SK-MEL-5 (cell line): ENCODE measurements at places on chromosomes 1 and 21. TPM values are rescaled to one million over a fixed set of nuclear protein-coding genes. Genes with fewer than 3 reads are reported as not detected.

Gene NCAM2
- 5.2 and 7.3 TPM in 2 replicates for total RNA-seq

Gene VWA5B1
- not detected in 2 replicates for total RNA-seq

Gene C1QC
- not detected in 2 replicates for total RNA-seq

Gene FRRS1
- total RNA-seq, result 7.6 and 8.9 TPM in 2 replicates

Gene BNIPL
- total RNA-seq, result 0.11 and 0.16 TPM in 2 replicates

Gene C1orf141
- total RNA-seq, result not detected in 2 replicates

Gene PCSK9
- total RNA-seq, result 0.11 and 0.26 TPM in 2 replicates

- no peak for DNase-seq
Measured at GRCh38 chr1:41648230-41648629, 163.7 kb upstream of the EDN2 start.

DNA sequence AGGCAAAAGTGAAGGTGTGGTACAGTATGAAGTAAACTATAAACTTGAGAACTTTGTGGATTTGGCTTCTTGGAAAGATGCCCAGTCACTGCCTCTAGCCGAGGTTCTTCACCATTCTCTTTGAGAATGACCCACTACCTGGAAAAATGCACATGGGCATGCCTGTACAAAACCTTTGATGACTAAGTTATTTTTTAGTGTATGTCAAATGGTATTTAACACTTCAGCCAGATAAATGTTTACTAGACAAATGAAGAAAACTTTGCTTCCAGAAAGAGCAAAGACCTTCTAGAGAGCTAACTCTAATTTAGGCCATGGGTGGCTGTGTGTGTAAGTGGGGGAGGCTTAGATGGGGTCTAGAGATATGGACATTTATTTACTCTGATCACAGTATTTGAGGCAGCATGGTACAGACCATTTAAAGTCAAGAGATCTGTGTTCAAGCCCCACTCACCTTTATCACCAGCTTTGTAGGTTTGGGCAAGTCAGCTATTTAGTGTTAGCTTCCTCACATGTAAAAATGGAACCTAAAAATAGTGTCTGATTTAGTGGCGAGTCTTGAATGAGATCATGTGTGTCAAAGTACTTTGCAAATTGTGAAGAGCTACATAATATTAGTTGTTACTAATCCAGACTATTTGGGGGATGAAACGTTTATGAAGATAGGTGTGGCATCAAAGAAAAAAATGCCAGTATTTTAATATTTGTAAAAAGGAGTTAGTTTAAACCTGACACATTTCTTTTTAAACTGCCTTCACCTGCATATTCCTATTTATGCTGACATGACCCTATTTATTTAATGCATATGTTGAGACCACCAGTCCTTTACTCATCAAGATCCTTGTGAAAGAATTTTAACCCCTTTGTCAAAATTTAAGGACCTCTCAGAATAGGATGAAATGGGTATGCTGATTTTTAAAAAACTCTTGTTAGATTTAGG lies 20.2 kb downstream of the NFYC start:
- DNase-seq, result no peak

GRCh38 chr1:159996653-159997052 lies 35.1 kb downstream of the PIGM start:
- no peak for DNase-seq

DNA sequence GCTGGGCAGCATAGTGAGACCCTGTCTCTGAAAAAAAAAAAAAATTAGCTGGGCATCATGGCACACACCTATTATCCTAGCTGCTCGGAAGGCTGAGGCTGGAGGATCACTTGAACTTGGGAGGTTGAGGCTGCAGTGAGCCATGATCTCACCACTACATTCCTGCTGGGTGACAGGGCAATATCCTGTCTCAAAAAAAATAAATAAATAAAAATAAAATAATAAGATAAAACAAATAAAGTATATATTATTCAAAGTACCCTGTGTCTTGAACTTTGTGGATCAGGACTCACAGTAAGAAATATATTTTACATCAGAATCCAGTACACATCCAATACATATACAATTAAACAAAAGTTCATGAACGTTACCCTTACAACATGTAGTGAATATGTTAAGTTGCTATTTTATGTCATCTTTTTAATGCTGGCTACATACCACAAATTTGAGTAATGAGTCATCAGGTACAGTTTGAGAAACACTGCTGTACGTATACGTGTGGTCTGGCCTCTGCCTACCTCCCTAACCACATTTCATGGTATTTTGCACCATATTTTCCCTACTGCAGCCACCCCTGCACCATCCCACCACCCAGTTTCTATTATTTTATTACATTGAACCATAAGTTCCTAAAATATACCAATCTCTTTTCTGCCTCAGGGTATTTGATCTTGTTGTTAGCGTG lies 4.4 kb downstream of the NME7 start:
- DNase-seq, result no peak

DNA sequence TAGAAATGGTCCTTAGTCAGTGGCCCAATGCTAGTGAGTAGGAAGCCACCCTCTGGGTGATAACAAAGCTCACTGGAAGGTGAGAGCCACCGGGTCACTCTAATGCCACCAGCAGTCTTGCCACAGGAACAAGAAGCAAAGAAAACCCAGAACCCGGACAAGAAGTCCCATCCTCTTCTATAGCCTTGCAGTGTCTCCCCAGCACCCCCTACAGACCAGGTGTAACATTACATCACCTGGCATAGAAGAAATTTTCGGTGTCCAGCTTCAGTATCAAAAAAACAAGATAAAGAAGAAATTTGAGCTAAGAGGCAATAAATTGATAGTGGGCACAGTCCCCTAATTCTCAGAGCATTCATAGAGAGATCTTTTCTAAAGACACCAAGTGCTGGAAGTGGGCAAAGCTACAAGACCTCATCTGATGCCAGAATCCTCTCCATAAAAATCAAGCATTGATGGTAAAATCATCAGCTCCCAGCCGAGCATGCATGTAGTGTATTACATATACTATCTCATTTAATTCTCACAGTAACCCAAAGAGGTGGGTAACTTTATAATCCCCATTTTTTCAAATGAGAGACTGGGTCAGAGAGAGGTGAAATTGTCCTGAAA lies 491.0 kb downstream of the MATN1 start:
- DNase-seq, result peak; percentile 19

DNA sequence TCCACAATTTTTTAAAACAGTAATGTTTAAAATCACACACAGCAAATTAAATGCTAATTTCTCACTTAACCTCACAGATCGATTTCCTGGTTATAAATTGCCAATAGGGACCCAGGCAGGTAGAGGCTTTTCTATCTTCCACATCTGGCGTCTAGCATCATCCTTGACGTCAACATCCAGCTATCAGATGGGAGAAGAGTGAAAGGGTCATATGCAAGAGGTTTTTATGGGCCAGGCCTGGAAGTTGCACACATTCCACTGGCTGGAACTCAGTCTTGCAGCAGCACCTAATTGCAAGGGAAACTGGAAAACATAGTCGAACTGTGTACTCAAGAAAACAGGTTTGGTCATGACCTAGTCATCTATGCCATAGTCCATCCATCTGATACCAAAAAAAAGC lies 6.0 kb upstream of the EEIG2 start:
- DNase-seq, result no peak

DNA sequence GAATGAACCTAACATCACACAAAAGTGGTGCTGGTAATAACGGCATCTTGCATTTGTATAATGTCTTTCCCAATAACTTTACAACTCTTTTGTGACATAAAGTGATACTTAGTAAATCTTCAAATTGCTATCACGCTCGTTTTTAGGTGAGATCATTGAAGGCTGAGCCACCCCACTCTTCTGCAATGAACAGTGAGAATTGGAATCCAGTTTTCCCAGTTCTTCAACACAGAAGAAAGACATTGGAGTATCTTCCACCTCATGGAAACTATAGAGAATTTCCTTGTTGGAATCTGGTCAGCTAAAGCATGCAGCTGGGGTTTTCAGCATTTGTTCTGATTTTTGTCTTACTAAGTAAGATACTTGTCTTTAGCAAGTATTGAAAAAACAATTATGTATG lies 59.9 kb upstream of the NRIP1 start:
- DNase-seq, result no peak

- DNase-seq, result no peak
Measured at GRCh38 chr1:101002551-101002950, 23.0 kb downstream of the DPH5 start.

DNA sequence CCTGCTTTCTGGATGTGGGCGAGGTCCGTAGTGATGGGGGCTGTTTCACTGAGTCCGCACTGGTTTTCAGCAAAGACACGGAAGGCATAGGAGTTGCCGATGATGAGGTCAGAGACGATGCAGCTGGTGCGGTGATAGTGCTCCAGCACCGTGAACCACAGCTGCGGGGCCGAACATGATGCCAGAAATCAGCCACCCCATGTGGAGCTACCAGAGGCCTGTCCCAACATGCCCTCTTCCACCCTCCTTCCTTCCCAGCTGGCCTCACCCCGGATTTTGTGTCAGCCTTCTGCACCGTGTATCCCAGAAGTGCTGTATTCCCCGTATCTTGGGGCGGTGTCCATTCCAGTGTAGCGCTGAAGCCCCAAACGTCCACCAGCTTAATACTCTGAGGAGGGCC lies 10.0 kb downstream of the MYBPHL start:
- DNase-seq, result no peak

DNA sequence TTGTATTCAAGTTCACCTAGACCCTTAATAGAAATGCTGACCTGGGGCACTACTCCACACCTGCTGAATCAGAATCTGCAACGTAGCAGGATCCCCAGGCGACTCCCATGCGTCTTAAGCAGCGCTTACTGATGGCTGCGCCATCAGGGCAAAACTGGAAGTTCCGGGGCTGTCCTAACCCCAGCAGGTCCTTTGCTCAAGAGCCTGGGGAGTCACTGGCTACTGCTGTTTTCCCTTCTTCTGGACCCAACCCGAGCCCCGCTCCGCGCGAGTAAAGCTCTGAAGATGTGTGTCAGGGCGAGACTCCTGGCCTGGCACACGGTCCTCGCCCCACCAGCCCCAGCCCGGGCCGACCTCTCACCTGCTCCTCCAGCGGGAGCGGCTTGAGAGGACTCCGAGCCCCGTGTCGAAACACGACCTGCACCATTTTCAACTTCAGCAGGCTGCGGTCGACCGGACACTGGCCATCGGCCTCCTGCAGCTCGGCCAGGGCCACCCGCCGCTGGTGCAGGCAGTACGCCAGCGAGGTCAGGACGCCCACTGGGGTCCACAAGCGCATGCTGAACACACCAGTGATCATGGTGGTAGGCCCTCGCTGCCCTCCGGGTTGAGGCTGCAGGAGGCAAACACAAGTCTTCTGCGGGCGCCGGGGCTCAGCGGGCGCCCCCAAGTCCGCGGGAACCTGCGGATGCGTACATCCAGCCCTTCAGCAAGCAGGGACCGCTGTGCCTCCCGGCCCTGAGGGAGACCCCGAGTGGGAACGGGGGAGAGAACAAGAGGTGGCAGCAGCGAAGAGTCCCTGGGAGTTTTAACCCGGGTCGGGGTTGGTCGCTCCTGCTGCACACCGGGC lies 630 bp downstream of the ACP6 start:
- peak; percentile 55 for DNase-seq

DNA sequence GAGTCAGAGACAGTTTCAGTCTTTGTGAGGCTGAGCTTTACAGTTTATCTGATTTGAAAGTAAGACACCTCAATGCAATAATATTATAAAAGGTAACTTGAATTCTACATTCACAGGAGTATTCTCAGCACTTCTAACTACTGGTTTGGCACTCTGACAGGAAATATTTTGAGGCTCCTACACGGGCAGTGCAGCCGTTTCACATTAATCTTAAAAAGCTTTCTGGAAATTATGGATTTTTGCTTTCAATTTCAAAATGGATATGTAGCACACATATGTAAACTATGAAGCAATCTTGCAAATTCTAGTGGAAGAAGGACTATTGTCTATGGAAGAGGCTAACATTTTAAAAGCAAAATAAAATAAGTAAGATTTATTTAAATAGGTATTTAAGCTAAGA lies 262.9 kb upstream of the SNX7 start:
- DNase-seq, result no peak

DNA sequence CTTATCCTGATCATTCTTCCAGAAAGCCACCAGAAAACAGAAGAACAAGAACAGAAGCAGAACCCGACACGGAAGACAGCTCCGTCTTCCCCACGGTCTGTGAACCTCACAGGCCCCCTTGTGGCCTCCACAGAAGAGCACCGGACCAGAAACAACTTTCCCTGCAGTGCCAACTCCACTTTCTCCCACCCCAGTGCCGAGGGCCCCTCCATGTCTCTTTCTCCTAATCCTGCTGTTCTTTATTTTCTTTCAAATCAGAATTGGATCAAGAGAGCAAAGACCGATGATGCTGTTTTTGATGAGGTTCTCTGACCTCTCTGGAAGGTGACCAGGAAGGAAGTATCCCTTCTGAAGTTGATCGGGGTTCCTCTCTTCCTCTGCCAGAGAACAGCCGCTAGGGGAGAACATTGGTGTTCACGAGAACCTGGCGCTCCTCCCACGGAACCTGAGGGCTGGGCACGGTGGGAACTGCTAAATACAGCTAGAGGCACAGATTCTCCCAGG lies 58.9 kb upstream of the CTTNBP2NL start:
- DNase-seq, result peak; percentile 63

GRCh38 chr1:161267321-161267720 lies 8.8 kb downstream of the PCP4L1 start:
- no peak for DNase-seq

GRCh38 chr1:178065250-178065649 lies 28.7 kb upstream of the RASAL2 start:
- no peak for DNase-seq

GRCh38 chr1:59305188-59305587 lies 8.3 kb downstream of the FGGY start:
- no peak for DNase-seq

GRCh38 chr1:29395736-29396437 lies 159.6 kb downstream of the PTPRU start:
- DNase-seq, result no peak

- no peak for DNase-seq
Measured at GRCh38 chr1:18805925-18806849, 53.3 kb downstream of the TAS1R2 start.

GRCh38 chr21:16195538-16195910 lies 465.7 kb downstream of the USP25 start:
- DNase-seq, result peak; percentile 66

- DNase-seq, result no peak
Measured at GRCh38 chr1:6134206-6134605, 45.9 kb downstream of the CHD5 start.

GRCh38 chr21:42535602-42536171 lies 22.0 kb downstream of the SLC37A1 start:
- no peak for DNase-seq

DNA sequence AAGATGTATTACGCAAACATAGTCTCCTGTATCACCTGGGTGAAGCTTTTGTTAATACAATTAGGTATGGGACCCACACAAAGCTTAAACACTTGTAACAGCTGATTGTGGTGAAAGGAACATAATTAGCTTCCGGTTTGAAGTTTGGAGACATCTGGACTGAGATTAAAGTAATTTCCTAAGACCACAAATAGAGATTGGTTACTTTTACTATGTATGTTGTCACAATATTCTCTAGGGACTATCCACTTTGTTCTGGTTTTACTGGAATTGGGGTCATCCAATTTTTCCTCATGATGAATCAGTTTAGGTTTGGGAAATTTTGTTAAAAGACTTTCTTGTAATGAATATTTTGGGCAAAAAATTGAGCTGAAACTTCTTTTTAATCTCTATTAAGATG lies 71.8 kb upstream of the SAMSN1 start:
- no peak for DNase-seq

- DNase-seq, result no peak
Measured at GRCh38 chr1:11563560-11564069, 84.7 kb downstream of the DISP3 start.
